Stimulated activated CD8-positive, alpha-beta memory T cell treated with anti-CD3 and anti-CD28 coated beads, Interleukin-4, amount 100 ng/mL, for 4 hours (primary cell): ENCODE measurements at places on chromosomes 3 and 15.

GRCh38 chr3:114179575-114179974, 723 bp upstream of the DRD3 start:
- DNase-seq: no peak

DNA sequence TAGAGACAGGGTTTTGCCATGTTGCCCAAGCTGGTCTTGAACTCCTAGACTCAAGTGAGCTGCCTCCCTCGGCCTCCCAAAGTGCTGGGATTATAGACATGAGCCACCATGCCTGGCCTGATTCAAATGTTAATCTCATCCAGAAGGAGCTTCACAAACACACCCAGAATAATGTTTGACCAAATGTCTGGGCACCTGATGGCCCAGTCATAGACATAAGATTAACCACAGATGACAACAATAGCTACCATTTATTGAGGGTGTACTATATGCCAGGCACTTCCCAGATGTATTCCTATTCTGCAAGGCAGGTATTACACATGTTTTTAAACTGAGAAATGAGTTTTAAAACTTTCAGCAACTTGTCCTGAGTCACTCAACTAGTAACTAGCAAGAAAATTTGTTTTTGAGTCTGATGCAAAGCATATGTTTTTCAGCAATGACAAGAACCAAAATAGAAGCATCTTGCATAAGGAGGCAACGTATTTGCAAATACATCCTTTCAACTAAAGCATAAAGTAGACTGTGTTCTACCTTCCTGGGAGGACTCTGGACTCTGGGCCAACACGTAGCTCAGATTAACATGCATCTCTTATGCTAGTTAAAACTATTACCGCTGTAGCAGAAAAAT, 8.1 kb upstream of the SPG21 start:
- DNase-seq: no peak

DNA sequence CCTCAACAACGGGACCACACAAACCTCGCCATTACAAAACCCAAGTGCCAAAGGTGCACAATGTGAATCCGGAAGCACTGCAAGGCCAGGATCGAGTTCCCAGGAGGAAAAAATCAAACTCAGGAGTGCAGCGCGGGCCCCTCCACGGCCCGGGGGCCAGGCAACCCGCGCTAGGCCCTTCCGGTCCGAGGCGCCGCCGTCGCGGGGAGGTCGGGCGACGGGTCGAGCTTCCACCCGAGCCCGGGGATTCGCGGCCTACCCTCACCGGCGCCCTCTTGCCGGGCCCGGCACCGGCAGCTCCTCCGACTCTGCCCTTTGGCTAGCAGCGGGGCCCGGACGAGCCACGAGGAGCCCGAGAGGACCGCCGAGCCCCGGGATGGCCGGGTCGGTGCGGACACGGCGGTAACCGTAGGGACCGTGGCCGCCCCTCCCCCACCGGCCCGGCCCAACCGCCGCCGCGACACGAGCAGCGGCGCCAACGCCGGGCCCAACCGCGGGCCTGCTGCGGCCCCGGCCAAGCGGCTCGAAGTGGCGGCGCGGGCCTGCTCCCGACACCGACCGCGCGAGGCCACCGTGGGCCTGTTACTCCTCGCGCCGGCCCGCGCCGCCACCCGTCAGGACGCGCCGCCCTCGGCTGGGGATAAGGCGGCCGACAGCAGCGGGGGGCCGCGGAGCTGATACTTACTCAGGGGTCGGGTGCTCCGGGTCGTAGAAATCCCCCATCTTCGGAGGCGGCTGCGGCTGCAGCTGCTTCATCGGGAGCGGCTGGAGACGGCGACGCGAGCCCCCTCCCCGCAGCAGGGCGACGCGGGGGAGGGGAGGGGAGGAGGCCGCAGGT, 525 bp downstream of the SETD2 start:
- peak; percentile 10 for DNase-seq

GRCh38 chr3:167653155-167653554, 587 bp downstream of the WDR49 start:
- no peak for DNase-seq

- no peak for DNase-seq
Measured at GRCh38 chr3:42314411-42314810, 48.4 kb upstream of the CCK start.

DNA sequence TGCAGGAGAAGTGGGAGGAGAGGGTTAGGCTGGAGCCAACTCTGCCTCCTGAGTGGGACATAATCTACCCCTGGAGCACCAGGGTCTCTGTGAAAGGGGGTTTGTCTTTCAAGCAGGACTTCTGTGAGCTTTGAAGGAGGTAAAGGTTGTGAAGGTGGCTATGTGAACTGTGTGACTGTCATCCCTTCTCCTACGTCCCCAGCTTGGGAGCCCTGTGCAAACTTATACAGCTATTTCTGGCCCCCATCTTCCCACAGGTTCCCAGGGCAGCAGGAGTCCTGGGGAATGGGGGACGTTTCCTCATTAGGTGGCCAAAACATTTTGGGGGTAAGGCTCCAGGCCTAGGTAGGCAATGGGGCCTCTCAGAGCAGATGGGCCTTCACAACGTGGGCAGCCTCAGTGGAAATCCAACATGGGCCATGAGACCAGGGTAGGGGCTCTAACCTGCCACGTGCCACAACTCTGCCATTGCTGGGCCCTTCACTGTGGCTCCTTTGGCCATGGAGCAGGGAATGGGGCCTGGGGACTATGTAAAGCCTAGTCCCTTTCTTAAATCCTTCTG, 3.5 kb downstream of the VIPR1 start:
- DNase-seq: no peak

DNA sequence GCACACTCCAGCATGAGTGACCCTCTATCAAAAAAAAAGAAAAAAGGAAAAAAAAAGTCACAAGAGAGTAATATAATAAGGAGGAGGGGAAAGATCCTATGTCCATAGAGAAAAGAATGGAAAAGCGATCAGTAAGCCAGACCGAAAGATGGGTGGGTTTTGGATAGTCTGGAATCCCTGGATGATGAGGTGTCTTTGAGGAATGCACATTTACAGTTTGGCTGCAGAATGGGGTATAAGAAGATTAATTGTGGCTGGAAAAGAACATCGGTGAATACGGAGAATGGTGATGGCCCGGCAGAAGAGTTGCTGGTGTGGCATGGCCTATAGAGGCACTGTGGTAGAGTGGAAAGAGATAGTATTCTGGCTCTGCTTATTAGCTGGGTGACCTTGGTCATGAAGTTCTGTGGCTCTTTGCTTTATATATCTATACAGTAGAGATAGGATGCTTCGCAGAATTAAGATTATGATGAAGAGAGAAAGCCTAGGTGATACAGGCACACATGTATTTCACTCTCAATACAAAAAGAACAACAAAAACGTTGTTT, 187.9 kb downstream of the AKAP13 start:
- no peak for DNase-seq

DNA sequence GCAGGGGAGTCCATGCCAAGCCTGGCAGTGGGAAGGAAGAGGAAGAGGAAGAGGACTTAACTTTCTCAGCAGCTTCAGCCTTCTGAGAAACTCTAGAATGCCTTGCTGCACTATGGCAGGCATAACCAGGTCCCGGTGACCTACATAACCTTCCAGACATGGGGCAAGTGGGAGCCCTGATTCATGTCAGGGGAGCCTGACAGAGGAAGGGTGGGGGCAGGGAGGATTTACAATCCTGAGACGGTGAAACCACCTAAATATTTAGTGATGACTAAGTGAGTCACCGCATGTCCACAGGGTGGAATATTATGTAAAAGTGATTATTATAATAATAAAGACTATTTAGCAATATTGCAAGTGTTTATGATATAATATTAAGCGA, 46.7 kb downstream of the AMOTL2 start:
- DNase-seq: no peak

DNA sequence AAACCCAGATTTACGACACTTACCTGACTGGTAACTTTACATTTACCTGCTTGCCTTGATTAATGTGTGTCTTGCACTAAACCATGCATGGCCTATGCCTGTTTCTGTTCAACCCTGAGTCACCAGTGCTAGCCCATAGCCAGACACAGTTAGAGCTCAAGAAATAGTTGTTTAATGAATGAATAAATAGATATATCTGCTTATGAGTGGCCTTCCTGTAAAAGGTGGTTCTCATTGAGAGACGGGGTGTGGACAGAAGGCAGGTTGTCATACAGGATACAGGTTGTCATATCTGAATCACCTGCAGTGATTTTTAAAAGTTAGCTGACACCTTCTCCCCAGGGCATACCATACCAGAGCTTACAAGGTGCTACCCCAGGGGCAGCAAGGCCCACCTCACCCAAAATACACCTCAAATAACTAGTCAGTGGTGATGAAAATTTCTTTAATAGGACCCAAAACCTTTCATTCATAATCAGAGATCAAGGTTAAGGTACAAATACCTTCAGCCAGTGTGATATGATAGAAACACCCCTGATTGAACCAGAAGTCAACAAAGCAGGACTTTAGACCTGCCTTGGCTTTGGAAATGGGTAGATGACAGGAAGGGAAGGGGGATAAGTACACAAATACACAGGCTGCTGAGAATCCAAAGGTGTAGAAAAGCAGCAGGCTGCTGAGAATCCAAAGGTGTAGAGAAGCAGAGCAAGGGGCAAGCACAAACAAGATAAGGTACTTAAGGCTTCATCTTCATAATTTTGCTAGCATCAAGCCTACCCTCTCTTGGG, 45.4 kb upstream of the TSC22D2 start:
- no peak for DNase-seq

DNA sequence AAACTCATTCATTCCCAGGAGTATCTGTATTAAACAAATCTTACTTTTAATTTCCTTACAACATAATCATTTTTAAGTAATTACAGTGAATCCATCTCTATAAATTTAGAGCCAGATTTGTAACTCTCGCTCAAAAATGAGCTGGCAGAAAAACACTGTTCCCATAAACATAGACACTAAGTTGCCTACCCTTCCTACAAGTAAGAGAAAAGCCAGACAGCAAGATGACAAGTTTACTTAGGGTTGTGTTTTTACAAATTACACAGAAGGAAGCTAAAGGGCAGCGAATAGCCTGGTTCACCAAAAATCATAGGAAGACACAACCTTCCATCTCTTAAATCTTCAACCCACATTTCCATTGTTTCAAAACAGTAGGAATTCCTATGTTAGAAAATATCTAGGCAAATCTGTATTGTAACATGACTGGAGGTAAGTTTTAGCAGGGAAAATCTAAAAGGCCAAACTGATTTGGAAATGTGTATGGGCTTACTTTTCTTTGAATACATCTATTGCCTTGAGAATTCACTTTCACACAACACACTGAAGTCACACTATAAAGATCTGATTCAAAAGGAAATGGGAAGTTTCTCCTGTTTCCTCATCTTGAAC, 21.7 kb downstream of the HERC1 start:
- no peak for DNase-seq

DNA sequence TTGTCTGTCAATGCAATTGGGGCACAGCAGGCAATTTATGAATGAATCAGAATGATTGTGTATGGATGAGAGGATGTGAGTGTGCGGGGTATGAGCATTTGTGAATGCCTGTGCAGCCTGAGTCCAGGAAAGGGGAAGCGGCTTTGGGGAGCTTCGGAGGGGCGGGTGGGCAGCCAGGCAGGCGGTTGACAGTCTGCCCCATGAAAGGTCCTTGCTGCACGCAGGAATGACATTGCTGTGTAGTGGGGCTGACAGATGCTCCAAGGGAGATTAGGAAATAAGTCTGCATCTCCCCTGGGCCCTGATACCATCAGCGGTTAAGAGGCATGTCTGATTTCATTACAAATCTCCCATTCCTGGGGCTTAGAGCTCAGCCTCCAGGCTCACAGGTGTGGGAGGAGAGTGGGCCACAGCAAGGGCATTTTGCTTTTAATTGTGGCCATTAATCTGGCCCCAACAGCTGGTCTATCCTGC, 26.4 kb upstream of the TSPAN3 start:
- no peak for DNase-seq

DNA sequence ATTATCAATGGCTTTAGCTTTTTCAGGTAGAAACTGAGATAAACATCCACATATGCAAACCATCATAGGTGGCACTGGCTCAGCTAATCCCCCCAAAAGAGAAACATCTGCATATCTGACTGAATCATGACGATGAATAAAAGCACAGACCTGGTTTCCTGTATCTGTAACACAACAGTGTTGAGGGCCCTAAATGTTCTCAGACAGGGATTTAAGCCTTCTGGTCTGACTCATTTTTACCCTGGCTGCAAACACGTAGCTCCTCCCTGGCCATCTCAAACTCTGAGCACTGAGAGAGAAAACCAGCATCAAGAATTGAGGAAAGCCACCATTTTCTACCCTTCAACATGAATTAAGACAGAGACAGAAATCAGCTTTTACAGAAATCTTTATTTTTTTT, 35.2 kb downstream of the GLB1 start:
- DNase-seq: no peak

- DNase-seq: no peak
Measured at GRCh38 chr3:40985195-40985594, 214.1 kb upstream of the CTNNB1 start.
